NCI-H345 (cell line): ENCODE measurements at places on chromosomes 5 and 9.

DNA sequence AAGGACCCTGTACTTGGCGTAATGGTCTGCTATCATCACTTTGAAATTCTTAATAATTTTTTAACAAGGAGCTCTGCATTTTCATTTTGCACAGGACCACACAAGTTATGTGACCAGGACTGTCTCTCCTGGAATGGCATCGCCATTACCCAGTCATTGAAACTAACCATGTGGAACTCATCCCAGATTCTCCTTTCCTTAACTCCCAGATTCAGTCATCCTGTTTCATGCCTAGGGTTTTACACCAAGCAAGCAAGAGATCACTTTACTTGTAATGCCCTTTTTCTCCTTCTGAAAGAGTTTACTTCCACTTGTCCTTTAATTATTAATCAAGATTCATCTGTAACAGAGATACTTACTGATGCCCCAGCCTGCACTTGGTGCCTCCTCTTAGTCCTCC, 12.0 kb downstream of the FRMD3 start:
- DNase-seq: no peak

- no peak for DNase-seq
These were observed 51.7 kb downstream of the SH3GL2 start for GRCh38 chr9:17630531-17630949.

- DNase-seq: no peak
These were observed 19.4 kb downstream of the CHD1 start for GRCh38 chr5:98909363-98909762.

DNA sequence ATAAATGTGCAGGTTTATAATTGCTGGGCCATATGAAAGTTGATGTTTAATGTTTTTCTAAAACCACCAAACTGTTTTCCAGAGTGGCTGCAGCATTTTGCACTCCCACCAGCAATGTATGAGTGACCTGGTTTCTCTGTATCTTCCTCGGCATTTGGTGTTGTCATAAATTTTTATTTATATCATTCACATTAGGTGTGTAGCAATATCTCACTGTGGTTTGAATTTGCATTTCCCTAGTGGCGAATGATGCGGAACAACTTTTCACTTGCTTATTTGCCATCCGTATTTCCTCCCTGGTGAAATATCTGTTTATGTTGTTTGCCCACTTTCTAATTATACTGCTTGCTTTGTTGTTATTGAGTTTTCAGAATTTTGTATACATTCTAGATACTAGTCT, 295.7 kb upstream of the TUT7 start:
- DNase-seq: no peak

DNA sequence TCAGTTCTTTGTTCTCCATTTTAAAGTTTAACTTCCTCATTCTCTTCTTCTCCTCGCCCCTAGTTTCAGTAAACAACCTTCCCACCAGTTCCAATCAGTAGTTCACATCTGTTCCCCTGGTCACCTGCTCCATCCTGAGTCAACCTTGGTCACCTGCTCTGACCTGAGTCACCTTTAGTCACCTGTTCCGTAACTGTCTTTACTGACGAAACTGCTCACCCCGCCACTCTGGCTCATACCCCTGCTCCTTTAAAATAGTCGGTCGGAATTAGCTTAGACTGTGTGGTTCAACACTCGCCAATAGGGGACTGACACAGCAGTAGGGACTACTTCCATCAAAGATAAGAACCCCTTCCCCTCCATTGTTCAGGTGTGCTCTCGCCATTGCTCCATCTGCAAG, 76.3 kb upstream of the GPBP1 start:
- no peak for DNase-seq

- DNase-seq: no peak
These were observed 8.8 kb downstream of the SPARC start for GRCh38 chr5:151677776-151678545.

- DNase-seq: no peak
These were observed 94.2 kb downstream of the ADAMTS19 start for GRCh38 chr5:129554134-129554904.

DNA sequence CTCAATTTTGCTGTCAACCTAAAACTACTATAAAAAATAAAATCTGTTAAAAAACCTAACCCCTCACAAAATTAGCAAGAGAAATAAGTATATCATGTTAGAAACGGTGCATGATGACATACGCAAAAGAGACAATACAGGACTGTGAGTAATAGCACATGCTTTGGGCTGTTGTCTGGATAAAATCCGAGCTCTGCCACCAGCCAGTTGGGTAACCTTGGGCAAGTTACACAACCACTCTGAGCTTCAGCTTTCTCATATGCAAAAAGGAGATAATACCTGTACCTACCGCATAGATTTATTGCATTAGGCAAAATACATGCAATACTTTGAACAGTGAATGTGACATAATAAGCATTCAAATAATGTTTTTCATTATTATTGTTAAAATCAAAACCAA, 481.7 kb downstream of the TLE1 start:
- DNase-seq: no peak

- DNase-seq: no peak
These were observed 367.9 kb downstream of the CYLC2 start for GRCh38 chr9:103362986-103363385.

DNA sequence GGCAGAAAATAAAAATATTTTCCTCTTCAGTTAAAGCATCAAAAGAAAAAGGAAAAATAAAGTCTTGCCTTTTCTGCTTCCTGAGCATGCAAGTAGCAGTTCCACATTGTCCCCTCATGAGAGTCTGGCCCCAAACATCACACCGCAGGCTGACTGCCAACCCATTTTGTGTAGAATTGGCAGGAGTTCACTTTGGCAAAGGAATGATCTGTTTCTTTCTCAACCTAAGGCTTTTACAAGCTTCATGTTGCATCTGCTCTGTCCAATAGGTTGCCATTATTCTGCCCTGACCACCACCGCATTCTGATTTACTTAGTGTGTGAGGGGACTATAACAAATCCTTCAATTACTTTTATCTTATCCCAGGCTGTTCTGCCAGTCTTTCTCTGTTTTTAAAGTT, 249.5 kb downstream of the ISL1 start:
- no peak for DNase-seq

- no peak for DNase-seq
These were observed 446.7 kb downstream of the IRX1 start for GRCh38 chr5:4042311-4042710.

DNA sequence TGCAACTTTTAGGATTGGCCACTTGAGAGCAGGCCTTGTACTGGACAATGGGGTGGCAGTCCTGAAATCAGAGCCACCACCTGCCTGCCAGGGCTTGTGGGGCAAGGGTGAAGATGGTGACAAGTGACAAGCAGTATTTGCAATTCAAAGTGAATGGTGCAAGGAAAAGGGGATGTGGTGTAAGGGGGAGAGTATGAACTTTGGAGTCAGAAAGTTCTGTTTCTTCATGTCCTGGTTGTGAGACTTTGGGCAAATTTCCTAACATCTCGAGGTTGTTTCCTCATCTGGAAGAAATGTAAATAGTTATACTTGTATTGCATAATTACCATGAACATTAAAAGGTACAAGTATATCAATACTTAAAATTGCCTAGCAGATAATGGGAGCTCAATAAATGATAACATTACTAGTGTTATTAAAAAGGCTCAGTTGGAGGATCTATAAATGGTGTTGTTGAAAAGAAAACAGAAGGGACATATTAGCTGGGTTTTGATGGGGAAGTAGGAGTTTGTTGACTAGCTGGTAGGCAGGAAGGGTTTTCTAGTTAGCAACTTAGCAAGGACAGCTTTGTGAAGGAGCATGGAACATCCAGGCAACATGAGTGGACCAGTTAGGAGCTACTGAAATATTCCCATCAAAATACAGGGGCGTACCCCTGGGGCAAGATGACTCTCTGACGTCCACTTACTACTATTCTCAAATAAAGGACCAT, 21.3 kb upstream of the MEGF9 start:
- no peak for DNase-seq

DNA sequence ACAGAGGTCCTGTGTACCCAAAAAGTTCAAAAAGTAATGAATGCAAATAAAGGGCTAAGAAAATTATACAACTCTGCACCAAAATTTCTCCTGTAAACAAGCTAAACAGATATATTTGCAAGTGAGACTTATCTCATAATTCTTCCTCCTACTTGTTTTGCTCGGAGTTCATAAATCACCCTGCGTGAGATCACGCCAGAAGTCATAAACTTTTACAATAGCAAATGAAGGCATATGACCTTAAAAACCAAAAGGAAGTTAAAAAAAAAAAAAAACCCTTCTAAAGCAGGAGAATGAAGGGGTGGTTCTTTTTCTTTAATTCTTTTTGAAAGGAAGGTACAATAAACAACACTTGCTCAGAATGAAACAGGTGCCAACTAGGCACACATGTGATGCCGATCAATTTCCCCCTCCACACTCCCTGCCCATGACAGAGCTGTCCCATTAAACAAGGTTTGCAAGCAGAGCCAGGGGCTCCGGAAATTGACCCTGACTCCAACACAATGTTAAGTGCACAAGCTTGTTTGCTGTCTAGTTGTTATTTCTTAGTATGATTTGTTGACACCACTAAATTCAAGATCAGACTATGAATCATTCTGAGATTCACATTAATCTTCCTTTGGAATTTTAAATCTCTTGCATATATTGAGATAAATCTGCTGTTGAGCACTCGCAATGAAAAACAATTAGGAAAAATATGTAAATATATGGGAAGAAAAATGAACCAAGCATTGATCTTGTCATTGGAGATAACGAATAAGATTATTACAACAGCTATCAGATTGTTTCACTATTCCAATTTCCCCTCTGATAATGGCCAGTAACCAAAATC, 46.3 kb downstream of the DROSHA start:
- no peak for DNase-seq

- DNase-seq: no peak
These were observed 2.8 kb downstream of the ARL15 start for GRCh38 chr5:54307583-54307982.

DNA sequence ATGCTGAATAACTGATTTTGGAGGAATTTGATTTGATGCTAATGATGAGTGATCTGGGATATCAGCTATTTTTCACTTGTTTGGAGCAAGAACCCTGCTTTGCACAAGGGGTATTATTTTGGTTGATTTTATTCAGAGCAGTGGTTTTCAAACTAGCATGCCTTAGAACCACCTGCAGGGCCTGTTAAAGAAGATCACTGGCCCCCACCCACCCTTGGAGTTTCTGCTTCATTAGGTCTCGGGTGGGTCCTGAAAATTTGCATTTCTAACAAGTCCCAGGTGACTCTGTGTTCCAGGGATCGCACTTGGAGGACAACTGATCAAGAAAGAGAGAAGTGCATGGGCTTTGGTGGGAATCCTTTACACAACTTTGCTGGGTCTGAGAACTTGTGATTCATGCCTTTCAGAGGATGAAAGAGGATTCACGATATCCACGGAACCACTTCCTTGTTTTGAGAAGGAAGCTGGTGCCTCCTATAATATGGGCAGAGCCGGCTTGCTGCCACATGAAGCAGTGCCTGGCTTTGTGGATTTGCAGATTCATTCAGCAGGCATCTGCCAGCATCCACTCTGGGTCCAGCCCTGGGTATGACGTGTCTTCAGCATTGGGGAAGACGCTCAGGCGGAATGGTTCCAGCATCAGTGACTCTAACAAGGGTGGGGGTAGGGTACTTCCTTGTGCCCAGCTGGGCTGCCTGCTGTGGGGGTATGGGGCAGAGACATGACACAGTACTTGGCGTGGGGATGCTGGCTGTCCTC, 106.6 kb upstream of the PITX1 start:
- no peak for DNase-seq

DNA sequence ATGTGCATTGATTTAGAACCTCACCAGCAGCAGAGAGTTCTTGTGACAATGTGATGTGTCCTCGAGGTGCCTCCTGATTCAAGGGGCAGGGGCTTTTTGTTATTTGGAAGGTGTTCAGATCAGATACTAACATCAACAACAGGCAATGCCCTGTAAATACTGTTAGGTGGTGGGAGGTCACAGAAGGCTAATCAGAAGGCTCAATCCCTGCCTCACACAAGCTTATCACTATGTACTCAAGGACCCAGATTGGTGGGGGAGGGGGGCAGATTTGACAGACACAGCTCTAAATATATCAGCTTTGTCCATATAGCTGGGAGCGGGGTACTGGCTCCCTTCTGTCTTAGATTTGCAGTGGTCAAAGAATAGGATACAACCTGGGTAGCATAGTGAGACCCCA, 2.6 kb downstream of the FRMPD1 start:
- DNase-seq: no peak

GRCh38 chr9:127700140-127700539, 6.6 kb upstream of the CFAP157 start:
- DNase-seq: no peak

DNA sequence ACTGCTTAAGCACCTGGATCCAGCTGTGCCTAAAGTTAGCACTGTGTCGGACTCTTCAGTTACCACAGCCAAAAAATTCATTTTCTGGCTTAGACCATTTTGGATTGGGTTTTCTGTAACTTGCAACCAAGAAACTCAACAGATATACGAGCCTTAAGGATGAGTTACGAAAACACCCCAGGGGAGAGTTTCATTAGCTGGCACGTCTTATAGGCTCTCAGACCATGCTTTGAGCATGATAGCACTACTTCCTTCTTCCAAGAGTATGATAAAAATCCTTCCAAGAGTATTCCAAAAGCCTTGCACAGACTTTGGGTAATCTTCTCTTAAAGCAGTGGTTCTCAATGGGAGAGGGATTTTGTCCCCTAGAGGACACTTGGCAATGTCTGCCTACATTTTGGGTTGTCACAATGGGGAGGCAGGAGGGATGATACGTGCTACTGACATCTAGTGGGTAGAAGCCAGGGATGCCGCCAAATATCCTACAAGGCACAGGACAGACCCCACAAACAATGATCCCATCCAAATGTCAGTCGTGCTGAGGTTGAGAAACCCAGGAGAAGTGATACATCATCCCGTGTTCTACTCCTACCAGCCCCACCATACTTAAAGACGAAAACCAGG, 64.8 kb downstream of the SMIM23 start:
- peak; percentile 5 for DNase-seq

DNA sequence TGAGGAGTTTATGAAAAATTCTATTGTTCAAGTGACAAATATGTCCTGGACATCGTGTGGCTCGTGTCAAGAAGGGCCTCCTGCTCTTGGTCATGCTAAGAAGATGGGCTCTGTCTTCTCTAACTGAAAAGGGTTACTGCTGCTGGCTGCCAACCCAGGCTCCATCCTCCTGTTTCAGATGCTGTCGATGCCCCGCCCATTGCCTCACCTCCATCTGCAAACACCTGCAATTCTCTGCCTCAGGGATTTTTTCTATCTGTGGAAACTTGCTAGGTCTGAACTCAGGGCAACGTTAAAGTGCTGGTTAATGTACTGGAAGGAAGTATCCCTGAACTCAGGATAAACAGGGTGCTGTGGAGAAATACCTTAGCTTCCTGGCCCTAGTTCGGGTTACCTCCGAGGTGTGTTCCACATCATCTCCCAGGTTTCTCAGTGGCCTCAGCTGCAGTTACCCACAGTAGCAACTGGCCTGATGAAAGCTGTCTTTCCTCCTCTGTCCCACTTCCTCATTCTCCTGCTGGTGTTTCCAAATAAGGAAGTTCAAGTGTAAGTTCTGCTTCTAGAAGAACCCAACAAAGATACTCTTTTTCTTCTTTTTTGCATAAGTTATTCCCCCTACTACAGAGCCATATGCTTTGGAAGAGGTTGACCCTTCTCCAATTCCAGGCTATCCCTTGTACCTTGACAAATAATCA, 151.7 kb upstream of the SMIM23 start:
- DNase-seq: no peak

- no peak for DNase-seq
These were observed 125.6 kb upstream of the DMRT1 start for GRCh38 chr9:715743-716400.

- no peak for DNase-seq
These were observed 19.3 kb upstream of the IRX4 start for GRCh38 chr5:1901983-1902382.

- peak; percentile 50 for DNase-seq
These were observed 69.9 kb downstream of the MAMDC2 start for GRCh38 chr9:70113403-70114022.

GRCh38 chr5:31161781-31162181, 31.7 kb upstream of the CDH6 start:
- DNase-seq: no peak
